Activated T-cell treated with anti-CD3 and anti-CD28 coated beads, Interleukin-2, amount 50 U/mL, for 48 hours (primary cell): ENCODE measurements at places on chromosomes 16 and 17.

DNA sequence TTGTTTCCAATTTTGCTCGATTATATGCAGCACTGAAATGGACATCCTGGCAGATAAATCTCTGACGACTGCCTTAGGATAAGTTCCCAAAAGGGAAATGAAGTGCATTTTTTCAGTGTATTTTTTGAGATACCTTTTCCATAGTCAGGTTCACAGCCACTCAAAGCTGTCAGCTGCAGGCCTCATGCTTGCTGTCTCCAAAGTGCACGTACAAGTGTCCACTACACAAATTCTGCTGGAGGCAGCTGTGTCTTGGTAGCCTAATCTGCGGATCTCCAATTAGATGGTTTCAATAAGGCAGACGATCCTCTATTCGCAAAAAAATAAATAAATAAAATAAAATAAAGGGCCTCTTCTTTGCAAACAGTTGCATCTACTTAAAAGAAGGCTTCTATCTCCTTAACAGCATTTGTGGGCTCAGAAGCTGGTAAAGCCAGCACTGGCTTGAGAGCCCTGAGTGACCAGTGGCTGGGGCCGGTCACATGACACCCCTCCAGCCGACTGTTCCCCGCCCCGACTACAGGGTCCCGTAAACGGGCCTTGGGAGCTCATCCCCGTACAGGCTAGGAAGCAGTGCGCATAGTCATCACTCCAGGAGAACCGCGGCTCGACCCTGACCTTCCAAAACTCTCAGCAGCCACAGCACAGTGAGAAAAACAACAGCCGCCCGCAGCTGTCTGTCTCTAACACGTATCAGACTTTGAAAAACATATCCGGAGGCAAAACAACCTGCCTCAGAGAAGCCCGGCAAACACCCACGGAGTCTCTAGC, 18.8 kb downstream of the RPH3AL start:
- no peak for DNase-seq

DNA sequence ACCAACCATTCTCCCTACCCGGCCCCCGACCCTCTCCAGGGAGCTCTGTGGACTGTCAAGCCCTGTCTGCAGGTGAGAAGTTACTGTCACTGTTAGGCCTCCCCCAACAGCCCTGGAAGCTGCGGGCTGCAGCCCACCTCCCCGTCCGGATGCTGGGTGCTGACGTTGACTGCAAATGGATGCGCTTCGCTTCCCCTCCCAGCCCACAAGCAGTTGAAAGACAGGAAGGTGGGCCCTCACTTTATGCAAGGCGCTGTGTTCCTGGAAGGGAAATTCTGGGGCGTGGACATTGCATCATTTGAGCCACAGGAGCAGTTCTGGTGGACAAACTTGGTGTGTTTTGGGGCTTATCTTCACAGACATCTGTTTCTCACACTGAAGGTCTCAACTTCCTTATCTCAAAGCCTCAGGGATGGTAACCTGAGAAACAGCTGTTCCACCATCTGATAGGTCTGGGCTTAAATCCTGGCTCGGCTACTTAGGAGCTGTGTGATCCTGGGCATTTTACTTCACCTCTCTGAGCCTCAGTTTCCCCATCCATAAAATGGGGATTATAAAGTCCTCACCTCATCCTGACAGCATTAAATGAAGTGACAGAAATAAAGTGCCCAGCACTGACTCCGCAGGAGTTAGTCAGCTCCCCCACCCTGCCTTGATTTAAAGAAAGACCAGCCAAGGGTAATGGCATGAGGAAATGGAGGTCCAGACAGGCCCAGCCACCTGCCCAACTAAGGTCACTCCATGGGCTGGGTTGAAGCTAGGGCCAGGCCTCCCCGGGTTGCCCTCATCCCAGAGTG, 4.6 kb upstream of the DRC7 start:
- peak; percentile 51 for DNase-seq

GRCh38 chr17:75922963-75923874, 17.6 kb downstream of the FBF1 start:
- no peak for DNase-seq

- DNase-seq: no peak
These were observed 171.3 kb upstream of the CHMP6 start for GRCh38 chr17:80820331-80820730.
